ENCODE measurements at places on chromosomes 16 and 17.

DNA sequence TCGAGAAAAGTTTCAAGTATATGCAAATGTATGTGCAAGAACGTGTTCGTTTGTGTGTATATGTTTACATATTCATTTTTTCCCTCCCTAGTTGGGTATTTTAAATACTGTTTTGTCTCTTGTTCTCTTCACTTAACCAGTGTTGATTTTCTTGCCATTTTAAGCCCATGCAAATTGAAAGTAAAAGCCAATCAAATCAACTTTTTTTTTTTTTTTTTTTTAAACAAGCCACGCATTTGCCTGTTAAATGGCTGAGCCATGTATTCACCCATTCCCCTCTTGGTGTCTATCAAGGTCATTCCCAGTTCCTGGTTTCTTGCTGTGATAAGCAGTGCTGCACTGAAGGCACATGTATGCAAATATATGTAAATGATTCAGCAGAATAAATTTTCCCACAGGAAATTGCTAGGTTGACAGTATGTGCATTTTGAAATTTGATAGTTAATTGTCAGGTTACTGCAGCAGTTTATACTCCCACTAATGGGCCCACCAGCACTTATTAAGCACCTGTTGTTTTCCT lies 12.2 kb downstream of the ABCC1 start:
- DNase-seq = no peak

- no peak for DNase-seq
Measured at GRCh38 chr16:57725976-57726375, 9.6 kb upstream of the KATNB1 start.

- no peak for DNase-seq
Measured at GRCh38 chr17:66355510-66355909, 53.1 kb downstream of the PRKCA start.

DNA sequence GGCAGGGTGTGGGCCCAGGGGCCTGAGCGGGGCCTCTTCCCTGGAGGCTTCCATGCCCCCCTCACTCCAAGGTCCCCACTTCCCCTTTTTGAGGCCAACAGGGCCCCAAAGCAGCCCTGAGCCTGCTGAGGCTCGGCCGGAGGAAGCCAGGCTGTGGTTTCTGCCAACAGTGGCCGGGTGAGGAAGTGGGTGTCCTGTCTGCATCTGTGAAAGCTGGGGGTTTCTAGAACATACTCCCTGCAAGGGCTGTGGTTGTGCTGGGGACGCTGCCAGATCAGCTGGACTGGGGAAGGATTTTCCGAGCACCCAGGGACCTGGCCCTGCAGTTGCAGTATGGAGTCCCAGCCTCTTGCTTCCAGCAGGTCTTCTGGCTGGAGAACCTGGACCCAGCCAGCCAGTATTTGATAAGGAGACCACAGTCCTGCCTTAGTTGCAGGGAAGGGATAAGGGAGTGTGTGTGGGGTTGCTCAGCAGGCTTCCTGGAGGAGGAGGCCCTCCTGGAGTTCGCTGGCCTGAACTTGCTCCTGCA lies 15.7 kb downstream of the ADCY7 start:
- DNase-seq = no peak

GRCh38 chr16:3008690-3009037 lies 4.1 kb upstream of the CLDN9 start:
- DNase-seq = no peak

GRCh38 chr17:27415120-27415795 lies 41.0 kb upstream of the KSR1 start:
- DNase-seq = no peak

DNA sequence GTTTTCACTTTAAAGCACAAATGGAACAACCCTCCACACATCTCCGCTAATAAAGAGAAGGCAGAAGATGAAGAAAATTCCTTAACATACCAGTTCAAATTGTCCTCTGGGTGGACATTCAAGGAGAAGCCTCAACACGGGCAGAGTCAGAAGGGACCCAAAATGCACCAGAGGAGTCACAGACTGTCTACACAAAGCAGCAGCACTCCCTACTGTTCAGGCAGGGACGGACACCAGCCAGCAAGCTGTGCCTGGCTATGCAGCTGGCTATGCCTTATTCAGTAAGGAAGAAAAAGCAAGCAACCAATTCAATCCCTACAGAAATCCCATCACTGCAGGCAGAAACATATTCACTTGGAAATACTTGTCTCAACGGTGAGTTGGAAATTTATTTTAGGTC lies 8.1 kb downstream of the DNAJC7 start:
- no peak for DNase-seq

- DNase-seq = peak; percentile 51
Measured at GRCh38 chr17:27756467-27757371, 43.6 kb downstream of the NOS2 start.

DNA sequence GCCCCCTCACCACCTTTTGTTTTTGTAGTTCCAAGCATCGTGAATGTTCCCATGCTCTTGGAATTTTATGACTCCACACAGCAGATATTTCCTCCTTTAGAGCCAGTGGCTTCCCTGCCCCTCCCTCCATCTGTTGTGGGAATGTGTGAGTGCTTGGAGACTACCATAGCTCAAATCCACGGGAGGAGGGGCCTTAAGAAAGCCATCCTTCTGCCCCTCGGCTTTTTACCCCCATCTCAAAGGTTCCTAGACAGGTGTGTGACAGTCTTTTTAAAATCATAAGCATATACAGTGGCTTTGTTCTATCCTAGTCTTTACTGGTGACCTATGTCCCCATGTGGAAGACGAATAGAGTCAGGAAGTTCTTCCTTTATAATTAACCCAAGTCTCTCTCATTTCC lies 47.2 kb downstream of the YPEL2 start:
- DNase-seq = peak; percentile 88

DNA sequence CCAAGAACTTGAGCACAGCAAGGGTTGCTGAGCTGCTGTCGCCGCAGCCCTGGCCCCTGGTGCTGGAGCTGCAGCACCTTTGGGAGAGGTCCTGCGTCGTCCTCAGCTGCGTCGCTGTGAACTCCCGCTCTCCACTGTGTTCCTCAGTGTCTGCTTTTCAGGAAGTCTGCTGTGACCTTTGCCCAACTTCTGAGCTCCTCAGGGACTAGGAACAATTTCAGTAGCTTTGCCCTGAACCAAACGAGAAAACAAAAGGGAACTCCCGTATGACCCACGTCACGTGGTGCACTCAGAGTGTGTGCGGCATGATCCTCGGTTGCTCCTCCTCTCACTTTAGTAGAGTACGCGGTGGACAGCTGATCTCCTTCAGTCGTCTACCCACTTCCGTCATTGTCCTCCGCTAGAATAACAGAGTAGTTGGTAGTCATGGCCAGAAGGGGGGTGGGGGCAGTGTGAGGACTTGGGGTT lies 44.2 kb downstream of the WDR45B start:
- no peak for DNase-seq

GRCh38 chr16:12206749-12207142 lies 230.2 kb downstream of the SNX29 start:
- DNase-seq = no peak

DNA sequence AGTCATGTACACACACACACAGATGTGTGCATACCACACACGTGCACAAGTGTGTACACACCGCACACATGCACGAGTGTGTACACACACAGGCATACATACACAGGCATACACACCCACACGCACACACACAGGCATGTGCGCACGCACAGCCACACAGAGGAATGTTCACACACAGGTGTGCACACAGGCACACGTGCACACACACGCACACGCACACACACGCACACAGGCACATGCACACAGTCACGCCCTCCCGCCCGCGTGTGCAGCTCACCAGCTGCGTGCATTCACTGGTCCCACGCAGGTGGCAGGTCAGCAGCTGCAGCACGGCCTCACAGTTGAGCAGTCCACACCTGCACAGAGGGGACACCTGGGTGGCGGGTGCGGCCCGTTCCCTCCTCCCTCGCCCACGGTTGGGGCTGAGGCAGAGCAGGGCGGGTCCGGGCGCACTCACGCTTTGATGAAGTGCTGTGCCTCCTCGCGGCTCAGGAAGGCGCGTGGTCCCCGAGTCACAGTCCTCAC lies 7.7 kb downstream of the TEPSIN start:
- DNase-seq = no peak

DNA sequence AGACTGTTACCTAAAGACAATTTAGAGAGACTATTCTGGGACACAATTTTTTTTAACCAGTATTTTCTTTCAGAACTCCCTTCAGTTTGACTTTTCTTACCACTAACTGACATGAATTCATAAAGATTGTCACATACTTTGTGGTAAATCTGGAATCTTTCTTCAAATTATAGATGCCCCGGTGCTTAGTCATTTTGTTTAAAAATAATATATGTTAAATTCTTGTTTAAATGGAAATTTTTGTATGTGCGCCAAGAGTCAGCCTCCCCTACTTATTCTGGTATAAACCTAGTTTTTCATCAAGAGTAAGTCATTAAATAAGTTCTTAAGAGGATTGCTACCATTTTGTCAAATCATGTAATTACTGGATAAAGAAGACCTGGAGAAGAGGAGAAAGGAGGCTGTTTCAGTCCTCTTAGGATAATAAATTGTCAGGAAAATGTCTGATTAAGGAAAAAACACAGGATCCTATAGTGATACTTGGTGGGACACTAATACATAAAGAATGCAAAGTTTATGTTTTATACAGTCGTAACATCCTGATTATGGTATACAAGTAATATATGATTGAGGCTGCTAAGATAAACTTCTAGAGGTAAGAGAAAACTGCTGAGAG lies 424.4 kb downstream of the PMP22 start:
- peak; percentile 23 for DNase-seq

DNA sequence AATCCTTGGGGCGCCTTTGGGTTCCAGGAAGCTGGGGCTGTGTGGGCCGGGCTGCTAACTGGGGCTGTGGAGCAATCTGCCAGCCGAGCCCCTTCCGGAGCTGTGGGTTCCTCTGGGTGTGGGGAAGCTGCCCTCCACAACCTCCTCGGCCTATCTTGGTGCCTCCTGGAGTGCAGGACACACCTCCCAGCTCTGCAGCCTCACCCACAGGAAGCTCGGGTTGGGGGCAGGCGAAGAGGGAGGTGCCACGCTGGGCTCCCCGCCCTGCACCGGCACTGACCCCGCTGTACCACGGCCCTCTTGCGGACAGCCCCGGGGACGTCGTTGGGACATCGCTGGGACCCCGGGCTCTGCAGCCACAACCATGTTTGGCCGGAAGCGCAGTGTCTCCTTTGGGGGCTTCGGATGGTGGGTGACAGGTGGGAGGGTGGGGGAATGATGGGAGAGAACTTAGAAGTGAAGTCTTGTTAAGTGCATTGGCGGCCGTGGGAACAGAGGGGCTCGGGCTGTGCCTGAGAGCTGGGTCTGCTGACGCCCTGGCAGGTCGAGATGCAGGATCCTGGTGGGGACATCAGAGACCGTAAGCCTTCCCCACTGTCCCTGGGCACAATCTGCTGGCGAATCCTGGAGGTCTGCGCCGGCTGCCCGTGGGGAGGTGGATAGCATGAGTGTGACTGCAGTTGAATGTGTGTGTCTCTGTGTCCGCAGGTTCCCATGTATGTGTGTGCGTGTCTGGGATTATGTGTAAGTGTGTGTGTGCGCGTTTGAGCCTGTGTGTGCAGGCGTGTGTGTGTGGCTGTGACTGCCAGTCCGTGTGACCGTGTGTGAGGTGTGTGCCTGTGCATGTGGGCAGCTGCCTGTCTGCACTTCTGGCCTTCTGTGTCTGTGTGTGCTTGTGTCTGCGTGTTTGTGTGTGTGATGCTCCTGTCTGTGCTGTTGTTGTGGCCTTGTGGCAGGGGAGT lies at the start of gene RAP1GAP2:
RAP1GAP2 (plus strand) TSS at position 275 of the 962 bp plus-strand sequence; CDS start at position 365, 90 bp downstream.
- no peak for DNase-seq

- peak; percentile 86 for DNase-seq
Measured at GRCh38 chr17:40316571-40317344, 7.8 kb downstream of the RARA start.

- DNase-seq = no peak
Measured at GRCh38 chr17:75899353-75899752, 2.6 kb upstream of the TRIM65 start.

GRCh38 chr16:74522160-74522559 lies 84.8 kb downstream of the GLG1 start:
- DNase-seq = no peak

- DNase-seq = peak; percentile 67
Measured at GRCh38 chr16:53257001-53257400, 177.3 kb upstream of the RBL2 start.

DNA sequence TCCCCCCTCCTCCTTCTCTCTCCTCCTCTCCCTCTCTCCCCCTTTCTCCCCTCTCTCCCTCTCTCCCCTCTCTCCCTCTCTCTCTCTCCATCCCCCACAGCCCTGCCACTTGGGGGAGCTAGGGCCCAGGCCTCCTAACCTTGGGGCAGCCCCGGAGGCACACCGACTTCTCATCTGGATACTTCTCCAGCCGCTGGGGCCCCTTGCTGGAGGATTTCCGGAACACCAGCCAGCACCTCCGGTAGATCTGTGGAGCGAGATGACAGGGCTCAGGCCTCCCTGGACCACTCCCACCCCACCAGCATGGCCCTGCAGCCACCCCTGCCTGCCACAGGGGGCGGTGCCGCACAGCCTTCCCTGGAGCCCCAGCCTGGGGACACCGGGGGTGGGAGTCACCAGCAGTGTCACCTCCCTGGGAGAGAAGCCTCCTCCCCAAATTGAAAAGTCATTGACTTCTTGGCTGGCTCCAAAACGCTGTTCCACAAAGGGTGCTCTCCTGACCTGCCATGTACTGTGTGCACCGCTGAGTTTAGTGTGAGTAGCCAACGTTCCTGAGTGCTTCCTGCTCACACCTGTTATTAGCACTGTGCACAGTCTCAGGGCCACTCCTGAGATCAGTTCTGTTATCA lies 10.5 kb downstream of the DOK4 start:
- peak; percentile 67 for DNase-seq

- DNase-seq = no peak
Measured at GRCh38 chr16:68907781-68908181, 64.5 kb downstream of the TANGO6 start.

DNA sequence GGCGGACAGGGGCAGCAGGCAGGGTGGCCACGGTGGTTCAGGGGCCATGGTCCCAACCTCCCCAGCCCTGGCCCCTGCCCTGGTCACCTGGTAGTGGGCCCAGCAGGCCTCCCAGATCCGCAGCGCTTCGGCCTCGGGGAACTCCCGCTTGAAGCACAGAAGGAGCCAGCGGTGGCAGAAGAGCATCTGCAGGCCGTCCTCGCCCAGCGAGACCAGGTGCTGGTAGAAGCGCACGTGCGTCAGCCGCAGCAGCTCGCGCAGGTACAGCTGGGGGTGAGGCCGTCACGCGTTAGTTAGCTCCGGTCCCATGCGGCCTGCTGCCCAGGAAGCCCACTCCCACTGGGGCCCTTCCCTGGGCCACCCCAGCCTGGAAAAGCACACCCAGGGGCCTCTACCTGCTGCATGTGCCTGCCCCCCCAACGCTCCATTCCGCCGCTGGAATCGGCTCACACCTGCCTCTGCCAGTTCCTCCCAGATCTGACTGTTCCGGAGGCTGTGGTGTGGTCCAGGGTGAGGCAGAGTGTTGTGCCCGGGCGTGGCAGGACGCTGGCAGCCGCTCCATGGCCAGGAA lies 90.8 kb downstream of the TBC1D16 start:
- DNase-seq = no peak

DNA sequence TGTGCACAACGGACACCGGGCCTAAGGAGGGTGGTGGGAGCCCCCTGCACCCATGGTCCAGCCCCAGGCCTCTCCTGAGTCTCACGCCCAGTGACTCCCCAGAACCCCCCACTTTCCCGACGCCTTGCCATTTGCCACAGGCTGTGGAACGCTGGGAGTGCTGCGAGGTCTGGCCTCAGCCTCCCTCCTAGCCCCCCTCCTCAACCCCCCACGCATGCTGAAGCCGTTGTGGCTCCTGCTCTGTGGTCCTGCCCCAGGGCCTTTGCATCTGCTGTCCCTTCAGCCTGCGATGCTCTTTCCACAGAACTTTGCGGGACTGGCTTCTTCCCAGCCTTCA lies 226.0 kb upstream of the GSE1 start:
- no peak for DNase-seq
